T-helper 22 cell (primary cell): ENCODE measurements at places on chromosomes 4 and X.

GRCh38 chr4:9988363-9988749 lies 32.9 kb downstream of the SLC2A9 start:
- DNase-seq: no peak

GRCh38 chr4:17702641-17703040 lies 78.8 kb downstream of the FAM184B start:
- no peak for DNase-seq

- no peak for DNase-seq
These were observed 182.1 kb upstream of the NUDT6 start for GRCh38 chr4:123104310-123105025.

GRCh38 chrX:137263374-137263773 lies 229.6 kb upstream of the GPR101 start:
- no peak for DNase-seq

- no peak for DNase-seq
These were observed 47.7 kb downstream of the TIGD2 start for GRCh38 chr4:89158884-89159503.

GRCh38 chrX:44234541-44234940 lies 108.9 kb downstream of the EFHC2 start:
- no peak for DNase-seq

DNA sequence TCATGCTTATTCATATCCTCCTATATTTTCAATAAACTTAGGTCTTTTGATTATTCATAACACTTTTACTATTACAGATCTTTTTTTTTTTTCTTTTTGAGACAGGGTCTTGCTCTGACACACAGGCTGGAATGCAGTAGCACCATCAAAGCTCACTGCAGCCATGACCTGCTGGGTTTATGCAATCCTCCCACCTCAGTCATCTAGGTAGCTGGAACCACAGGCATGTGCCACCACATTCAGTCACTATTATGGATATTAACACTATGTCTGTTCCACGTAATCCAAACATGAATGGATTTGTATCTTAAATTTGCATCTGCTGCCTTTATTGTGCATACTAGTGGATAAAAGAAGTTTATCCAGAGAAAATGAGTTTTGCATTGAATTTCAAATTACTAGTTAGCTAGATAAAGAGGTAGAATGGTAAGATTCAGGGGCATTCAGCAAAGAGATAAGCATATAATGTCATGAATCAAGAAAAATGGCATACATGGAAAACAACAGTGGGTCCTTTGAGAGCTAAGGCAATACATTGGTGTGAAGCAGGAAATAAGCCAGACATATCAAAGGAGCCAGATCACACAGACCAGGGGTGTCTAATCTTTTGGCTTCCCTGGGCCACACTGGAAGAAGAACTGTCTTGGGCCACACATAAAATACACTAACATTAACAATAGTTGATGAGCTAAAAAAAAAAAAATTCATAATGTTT lies 13.9 kb downstream of the ANAPC10 start:
- no peak for DNase-seq

GRCh38 chrX:57137501-57137900 lies 304 bp upstream of the SPIN2A start:
- DNase-seq: no peak

DNA sequence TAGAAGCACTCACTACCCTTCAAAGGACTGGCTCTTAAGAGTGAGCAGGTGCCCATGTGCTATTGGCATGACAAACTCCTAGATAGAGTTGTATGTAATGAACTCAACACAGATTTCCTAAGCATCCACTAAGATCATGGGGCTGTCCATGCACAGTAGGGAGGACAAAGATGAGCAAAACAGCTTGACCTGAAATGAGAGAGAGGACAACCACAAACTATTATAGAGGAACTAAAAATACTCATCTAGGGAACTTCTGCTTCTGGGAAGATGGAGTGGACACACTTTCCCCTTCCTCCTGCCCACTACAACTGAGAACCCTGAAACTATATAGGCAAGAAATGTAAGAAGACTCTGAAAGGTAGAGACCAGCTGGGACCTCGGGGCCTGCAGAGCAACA lies 20.8 kb upstream of the TMEM128 start:
- DNase-seq: no peak

- DNase-seq: no peak
These were observed 201.7 kb upstream of the ADAMTS3 start for GRCh38 chr4:72770708-72771107.

DNA sequence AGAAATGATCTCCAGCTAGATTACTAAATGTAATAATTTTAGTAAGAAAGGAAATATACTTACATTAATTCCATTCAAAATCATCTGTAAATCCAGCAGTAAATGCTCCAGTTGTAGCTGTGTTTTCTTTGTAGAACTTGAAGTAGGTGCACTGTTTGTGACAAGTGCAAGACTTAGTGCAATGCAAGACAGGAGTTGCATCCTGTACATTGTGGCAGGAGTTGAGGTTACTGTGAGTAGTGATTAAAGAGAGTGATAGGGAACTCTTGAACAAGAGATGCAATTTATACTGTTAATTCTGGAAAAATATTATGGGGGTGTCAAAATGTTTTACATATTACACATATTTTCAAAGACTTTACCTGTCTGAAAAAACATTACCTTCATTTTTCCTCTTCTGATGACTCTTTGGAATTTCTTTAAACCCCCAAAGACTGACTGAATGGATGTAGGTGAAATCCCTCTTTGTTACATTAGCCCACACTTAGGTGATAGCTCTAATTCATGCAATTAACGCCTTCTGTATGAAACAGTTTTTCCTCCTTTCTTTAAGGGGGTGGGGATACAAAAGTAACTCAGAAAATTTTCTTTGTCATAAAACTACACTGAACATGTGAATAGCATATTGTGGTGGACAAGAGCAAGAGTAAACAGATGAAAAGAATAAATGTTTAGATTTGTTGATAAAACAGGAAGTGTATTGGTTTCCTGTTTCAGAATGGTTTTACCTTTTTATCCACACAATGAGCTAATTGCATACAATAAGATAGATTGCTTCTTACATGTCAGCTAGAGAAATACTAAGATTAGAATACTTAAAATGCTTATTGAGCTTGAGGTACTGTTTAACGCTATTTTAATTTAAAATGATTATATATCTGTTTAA lies at the start of gene IL2:
Gene IL2, minus strand, starts transcription at position 495 of the 886 bp plus-strand sequence. Its CDS starts 285 bp downstream, at position 210.
- no peak for DNase-seq

GRCh38 chr4:152102436-152103000 lies 341.7 kb upstream of the GATB start:
- DNase-seq: no peak

DNA sequence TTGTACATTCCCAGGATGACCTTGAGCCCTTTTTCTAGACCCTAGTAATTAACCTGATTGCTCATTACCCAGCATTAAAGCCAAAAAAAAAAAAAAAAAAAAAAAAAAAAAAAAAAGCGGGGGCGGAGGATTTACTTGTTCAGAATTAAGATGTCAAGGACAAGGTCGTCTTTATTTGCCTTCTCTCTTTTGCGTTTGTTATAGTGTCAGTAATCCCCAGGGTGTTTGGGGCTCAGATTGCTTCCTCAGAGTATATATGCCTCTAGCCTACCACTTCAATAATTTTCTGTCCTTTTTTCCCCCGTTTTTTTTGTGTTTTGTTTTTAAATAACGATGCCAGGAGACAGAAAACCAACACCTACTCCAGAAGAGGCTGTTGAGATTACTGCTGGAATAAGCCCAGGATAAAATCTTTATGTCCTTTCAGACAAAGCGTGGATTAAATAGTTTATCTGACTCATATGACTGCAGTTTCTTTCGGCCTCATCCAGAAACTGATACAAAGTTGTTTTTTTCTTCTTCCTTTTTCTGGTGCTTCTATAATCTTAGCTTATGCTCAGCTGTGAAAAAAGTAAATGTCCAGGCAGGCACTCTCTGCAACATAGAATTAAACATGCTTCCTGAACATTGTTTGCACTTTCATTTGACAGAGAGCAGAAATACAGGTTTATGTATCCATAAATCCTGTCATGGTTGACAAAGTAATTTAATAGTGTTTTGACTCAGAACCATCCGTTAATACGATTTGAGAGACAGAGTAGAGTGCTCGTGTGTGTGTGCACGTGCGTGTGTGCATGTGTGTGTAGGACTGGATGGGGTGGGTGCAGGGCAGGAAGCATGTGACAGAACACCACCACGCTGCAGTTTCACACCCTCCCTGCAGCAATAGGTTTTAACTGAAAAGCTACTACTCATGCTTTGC lies 138.6 kb downstream of the AFF1 start:
- no peak for DNase-seq

GRCh38 chr4:75542824-75543223 lies 13.0 kb upstream of the ODAPH start:
- DNase-seq: no peak

GRCh38 chrX:154855256-154855655 lies 20.8 kb upstream of the SMIM9 start:
- DNase-seq: no peak

- DNase-seq: no peak
These were observed 706 bp downstream of the DUSP9 start for GRCh38 chrX:153647461-153648357.

DNA sequence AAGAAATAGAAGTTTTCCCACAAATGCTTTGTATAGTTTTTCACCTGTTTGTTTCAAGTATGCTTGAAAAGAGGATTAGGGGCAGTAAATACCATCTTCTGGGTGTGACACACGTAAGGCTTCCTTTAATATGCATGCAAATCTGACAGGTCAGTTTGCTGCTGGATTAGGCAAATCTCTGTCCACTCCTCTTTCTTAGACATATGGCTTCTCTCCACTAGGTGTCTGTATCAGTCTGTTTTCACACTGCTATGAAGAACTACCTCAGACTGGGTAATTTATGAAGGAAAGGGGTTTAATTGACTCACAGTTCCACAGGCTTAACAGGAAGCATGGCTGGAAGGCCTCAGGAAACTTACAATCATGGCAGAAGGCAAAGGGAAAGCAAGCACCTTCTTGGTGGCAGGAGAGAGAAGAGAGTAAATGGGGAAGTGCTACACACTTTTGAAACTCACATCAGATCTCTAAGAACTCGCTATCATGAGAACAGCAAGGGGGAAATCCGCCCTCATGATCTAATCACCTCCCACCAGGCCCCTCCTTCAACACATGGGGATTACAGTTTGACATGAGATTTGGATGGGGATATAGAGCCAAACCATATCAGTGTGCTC lies 66.9 kb downstream of the TAB3 start:
- no peak for DNase-seq

GRCh38 chrX:153621949-153622598 lies 23.1 kb upstream of the CCNQ start:
- no peak for DNase-seq

- DNase-seq: no peak
These were observed 1.2 kb downstream of the HHIP start for GRCh38 chr4:144647095-144647561.

GRCh38 chr4:94171616-94172015 lies 36.0 kb upstream of the SMARCAD1 start:
- no peak for DNase-seq

- DNase-seq: no peak
These were observed 998.8 kb downstream of the GLUD2 start for GRCh38 chrX:122046226-122046625.

DNA sequence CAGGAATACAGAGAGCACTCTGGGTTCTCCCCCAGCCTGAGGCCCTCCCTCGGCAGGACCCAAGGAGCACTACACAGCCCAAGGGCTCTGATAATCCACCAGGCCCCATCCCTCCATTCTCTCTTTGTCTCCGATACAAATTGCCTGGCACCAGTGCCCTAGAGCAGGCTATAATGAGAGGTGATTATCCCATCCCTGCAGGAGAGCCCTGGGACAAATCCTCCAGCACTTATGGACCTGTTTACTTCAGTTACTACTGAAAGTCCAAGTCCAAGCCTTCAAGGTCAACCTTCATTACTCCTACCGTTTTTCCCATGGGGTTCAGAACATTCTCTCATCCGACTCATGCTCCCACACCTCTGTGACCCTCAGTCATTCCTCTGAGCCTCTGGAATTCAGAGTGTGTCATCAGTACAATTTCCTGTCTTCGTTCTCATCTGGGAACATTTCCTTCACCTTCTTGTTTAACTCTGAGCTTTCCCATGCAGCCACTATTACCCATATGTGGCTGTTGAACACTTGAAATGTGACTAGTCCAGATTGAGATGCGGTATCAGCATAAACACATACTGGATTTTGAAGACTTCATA lies 299.0 kb downstream of the RAPGEF2 start:
- no peak for DNase-seq

DNA sequence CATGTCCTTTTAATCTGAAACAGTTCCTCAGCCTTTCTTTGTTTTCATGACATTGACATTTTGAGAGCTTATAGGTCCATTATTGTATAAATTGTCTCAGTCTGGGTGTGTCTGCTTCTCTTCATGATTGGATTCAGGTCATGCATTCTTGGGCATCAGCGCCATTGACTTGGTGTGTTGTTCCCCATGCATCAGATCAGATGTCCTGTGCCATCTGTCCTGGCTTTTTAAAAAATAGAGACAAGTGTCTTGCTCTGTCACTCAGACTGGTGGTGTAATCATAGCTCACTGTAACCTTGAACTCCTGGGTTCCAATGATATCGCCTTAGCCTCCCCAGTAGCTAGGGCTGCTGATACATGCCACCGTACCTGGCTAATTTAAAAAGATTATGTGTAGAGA lies 55.7 kb downstream of the TBC1D14 start:
- DNase-seq: no peak

- DNase-seq: no peak
These were observed 76.9 kb downstream of the SHROOM3 start for GRCh38 chr4:76511947-76512346.

DNA sequence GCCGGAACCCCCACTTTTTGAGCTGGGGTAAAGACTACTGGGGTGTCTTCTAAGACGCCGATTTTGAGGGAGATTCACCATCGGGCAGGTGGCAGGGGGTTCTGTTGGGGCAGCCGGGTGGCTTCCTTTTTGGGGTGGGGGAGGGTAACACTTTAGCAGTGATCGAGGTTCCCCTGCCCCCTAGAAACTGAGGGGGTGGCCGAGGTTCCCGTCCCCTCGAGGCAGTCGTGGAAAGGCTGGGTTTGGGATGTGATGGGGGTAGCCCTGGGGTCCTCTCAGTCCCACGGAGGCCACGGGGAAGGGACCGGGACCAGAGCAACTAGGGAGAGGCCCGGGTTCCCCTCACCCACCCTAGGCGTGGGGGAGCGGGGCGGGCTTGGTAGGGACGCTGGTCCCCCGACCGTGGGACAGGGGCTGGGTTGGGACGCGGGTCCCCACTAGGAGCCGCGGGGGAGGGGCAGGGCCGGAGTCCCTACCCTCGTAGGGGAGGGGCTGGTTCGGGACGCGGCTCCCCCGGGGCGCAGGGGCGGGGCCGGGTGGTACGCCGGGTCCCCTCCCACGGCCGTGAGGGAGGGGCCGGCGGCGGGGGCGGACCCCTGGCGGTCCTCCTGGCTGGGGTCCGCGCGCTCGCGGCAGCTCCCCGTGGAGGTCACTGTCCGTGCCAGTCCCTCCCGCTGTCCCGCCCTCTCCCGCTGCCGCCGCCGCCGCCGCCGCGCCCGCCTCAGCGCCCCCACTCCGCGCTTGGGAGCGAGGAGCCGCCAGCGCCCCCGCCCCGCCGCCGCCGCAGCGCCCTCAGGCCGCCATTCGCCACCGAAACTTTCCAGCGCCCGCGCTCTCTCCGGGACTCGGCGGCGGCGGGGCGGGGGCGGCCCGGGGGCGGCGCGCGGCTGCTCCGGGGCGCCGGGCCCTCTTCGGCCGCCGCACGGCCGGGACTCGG lies at the start of gene TBL1X:
Gene TBL1X, plus strand, starts transcription at position 624 of the 937 bp plus-strand sequence. CDS start 188,529 bp downstream, outside the sequence.
- DNase-seq: peak; percentile 27
